ENCODE measurements at places on chromosomes 3 and 15. TPM values are rescaled to one million over a fixed set of nuclear protein-coding genes. Genes with fewer than 3 reads are reported as not detected.

CLDN18 gene
- 0.16 TPM for total RNA-seq

TLR9 gene
- not detected for total RNA-seq

PFKFB4 gene
- 30.8 TPM for total RNA-seq

DLL4 gene
- 4.8 TPM for total RNA-seq

PLSCR4 gene
- total RNA-seq = 0.83 TPM

PLA2G4D gene
- total RNA-seq = not detected

TGM4 gene
- 0.49 TPM for total RNA-seq

TM4SF18 gene
- total RNA-seq = 1.0 TPM

ZBTB47 gene
- 22.5 TPM for total RNA-seq

EIF4A2 gene
- 883 TPM for total RNA-seq

PARP9 gene
- total RNA-seq = 139 TPM

SUCLG2 gene
- 12.0 TPM for total RNA-seq

KBTBD8 gene
- 37.7 TPM for total RNA-seq

LHFPL4 gene
- total RNA-seq = 8.6 TPM

PCOLCE2 gene
- total RNA-seq = 61.2 TPM

FOXB1 gene
- total RNA-seq = 5.3 TPM

SLC6A1 gene
- 3.9 TPM for total RNA-seq
